Calu3 (cell line): ENCODE measurements at places on chromosomes 5 and 9. TPM values are rescaled to one million over a fixed set of nuclear protein-coding genes. Genes with fewer than 3 reads are reported as not detected.

The RPS23 gene
- total RNA-seq, result 1,390 and 1,628 TPM in 2 replicates

The UBE2D2 gene
- total RNA-seq, result 179 and 187 TPM in 2 replicates

The OMD gene
- total RNA-seq, result 0.14 TPM in 1 of 2 replicates, not detected in the other

The SLC1A3 gene
- 6.0 and 7.9 TPM in 2 replicates for total RNA-seq

The GM2A gene
- 21.1 and 22.4 TPM in 2 replicates for total RNA-seq

The PPP2R2B gene
- total RNA-seq, result 1.2 TPM in 1 of 2 replicates, not detected in the other

The GARIN3 gene
- total RNA-seq, result not detected in 2 replicates

The OLFM1 gene
- total RNA-seq, result 5.5 and 7.9 TPM in 2 replicates

The HAVCR1 gene
- 5.8 and 6.0 TPM in 2 replicates for total RNA-seq

The FBXW5 gene
- 49.9 and 50.8 TPM in 2 replicates for total RNA-seq

The SGCD gene
- total RNA-seq, result not detected in 2 replicates

The TPD52L3 gene
- not detected in 2 replicates for total RNA-seq
